ENCODE measurements at places on chromosomes 3 and 15.

DNA sequence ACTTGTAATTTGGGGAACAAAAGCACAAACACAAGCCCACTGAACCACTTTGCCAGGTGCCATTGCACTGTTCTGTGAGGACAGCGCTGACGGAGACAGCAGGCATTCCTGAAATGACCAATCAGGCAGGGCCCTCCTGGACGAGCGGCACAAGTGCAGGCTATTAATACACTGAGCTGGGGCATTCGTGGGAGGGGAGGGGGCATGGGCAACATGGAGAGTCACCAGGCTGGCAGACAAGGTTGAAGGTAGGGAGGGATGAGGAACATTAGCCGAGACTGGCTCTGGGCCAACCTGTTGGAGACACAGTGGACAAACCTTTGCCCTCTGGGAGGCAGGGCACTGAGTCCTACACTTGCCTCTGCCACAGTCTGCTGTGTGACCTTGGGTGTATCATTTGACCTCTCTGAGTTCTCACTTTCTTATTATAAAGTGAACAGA, 45.6 kb downstream of the NOX5 start:
- DNase-seq: no peak

DNA sequence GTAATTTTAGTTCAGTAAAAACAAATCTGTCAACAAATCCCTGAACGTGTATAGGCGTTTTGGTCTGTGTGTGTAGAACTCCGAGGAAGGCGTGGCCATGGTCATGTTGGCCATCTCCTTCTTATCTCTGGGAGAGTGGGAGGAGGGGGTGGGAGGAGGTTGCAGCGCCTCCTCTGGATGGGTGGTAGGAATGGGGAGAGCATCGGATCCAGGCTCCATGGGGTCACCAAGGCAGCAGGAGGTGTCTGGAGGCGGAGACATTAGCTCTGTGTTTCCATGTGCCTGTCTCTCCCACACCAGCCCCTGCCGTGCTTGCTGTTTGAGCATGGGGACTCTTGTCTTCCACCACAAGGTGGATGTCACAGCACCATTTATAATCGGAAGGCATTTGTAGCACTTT, 34.5 kb upstream of the TRPM1 start:
- DNase-seq: no peak

DNA sequence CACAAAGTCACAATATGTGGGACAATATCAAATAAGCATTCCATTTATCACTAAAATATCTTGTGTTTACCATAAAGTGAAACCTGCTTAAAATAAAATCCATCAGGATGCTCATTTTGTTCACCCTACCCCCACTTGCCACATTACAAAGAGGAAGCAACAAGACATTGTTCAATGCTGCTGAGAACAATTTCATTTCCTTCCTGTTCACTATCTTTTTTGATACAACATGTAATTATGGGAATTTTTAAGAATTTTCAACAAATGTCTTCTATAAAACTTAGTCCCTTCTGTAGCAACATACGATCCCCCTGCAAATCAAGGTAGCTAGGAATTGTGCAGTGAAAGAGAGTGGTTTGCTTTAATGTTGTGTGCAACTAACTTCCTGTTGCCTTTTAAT, 34.9 kb upstream of the GPR160 start:
- DNase-seq: no peak

DNA sequence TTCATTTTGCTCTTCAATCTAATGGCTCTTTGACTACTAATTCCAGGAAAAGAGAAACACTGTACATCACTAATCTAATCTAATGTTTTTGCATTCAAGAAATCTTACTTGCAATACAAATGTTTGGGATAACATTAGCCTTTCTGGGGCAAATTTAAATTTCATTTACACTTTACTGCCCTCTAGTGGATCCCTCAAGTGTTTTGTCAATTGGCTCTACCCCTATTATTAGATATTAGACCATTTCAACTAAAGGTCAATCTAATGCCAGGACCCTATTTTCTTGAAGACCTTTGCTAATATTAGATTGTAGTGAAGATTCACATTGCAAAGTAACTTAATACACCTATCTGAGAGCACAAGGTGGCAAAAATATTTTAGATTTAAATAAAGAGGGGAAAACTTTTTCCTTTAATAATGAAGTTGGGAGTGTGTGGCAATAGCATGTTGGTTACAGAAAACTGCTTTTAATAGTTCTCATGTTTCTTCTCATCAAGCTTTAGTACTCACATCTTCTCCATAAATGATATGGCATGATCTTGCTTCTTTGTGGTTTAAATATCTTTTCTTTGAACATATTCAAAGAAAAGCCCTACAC, 5.0 kb downstream of the C2CD4A start:
- DNase-seq: no peak

DNA sequence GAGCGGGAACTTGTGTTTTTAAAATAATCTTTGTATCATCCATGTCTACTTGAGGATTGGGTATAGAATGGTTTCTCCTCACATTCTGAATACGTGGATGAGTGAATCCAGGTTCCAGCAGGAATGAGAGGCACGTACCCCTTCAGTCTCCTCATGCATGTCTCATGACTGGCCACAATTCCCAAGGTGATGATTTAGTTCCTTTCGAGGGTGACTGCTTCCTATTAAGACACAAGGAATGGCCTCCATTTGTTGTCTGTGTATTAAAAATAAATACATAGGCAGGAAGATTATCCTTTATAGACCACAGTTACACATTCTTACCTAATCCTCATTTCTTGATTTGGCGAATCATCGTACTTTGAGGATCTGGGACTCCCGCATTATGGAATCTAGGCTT, 217.0 kb upstream of the LRIG1 start:
- DNase-seq: no peak

- no peak for DNase-seq
Observed at GRCh38 chr15:77863491-77864105, 213.9 kb downstream of the TBC1D2B start.

GRCh38 chr15:74977599-74977998, 17.8 kb upstream of the SCAMP5 start:
- DNase-seq: no peak

- DNase-seq: no peak
Observed at GRCh38 chr3:66392966-66393332, 107.9 kb downstream of the LRIG1 start.

DNA sequence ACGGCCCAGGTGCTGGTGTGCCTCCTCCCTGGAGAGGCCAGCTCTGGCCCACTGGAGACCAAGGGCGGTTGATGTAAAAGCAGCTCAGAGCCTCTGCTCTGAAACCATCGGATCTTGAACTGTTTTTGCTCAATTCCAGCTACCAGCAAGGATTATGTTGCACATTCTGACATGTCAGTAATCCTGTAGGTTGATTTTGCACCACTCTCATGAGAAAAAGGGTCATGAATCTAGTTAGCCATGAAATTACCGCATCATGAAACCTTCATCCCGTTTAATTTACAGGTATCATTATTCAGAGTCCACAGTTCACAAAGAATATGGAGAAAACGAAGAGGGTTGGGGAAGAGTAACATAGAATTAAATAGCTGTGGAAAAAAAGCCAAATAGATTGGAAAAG, 120.4 kb upstream of the NSMCE3 start:
- no peak for DNase-seq

DNA sequence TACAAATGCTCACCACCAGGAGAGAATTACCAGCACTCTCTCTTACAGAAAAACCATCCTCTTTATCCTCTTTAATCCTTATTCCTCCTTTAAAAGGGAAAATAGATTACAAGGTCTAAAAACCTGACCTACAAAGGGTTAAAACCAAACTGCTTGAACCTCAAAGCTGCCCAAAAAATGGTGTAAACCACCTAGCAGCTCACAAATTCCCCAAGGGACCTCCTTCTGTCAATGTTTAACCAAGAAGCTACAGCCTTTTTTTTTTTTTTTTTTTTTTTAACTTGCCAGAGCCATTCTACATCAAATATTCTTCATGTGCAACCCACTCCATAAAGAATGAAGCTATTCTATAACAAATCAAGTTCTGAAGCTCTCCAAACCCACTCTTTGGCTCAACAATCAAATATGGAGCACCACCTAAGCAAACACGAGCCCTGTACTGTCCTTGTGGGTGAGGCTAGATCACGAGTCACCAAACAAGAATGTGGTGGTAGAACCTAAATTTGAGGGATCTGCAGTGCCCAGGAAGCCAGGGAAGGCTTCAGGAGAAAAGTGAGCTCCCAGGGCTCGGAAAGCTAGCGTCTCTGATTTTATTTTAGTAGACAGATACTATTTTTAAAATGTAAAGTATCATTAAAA, 20.1 kb downstream of the OSBPL10 start:
- DNase-seq: no peak
